Activated CD4-positive, alpha-beta T cell treated with anti-CD3 and anti-CD28 coated beads, Interleukin-2, amount 50 U/mL, for 24 hours (primary cell): ENCODE measurements at places on chromosomes 11 and 22.

DNA sequence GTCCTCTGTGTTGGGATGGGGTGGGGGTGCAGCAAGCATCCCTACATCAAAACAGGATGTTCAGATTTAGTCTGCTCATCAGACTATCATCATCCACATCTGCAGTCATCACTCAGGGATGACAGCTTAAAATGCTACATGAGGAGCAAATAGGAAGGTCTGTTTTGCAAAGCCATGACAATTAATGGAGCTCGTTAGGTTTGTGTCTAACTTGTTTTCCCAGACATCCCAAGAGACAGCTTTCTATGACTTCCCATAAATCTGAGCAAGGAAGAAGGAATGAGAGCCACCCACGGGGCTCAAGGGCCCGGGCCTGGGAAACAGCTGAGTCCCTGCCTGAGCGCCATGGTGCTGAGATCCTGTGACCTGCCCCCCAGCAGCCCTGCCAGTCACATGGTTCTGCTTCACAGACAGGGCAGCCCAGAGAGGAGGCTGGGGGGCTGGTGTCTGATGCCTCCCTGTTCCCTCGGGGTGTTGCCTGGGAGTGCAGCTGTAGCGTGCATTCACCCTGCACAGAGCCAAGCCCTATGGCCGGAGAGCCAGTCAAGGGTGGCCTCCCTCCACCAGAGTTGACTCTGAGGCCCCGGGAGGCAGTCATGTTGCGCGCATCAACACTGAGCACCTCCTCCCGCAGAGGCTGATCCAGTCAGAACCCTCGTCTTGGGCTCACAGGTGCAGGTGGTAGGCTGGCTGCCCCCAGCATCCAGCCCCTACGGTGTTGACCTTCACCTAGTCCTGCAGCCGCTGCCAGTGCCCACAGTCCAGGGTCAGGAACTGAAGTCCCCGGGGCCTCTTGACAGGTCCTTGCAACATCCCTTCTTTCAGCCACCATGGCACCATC lies 12.1 kb downstream of the DERL3 start:
- DNase-seq = no peak

DNA sequence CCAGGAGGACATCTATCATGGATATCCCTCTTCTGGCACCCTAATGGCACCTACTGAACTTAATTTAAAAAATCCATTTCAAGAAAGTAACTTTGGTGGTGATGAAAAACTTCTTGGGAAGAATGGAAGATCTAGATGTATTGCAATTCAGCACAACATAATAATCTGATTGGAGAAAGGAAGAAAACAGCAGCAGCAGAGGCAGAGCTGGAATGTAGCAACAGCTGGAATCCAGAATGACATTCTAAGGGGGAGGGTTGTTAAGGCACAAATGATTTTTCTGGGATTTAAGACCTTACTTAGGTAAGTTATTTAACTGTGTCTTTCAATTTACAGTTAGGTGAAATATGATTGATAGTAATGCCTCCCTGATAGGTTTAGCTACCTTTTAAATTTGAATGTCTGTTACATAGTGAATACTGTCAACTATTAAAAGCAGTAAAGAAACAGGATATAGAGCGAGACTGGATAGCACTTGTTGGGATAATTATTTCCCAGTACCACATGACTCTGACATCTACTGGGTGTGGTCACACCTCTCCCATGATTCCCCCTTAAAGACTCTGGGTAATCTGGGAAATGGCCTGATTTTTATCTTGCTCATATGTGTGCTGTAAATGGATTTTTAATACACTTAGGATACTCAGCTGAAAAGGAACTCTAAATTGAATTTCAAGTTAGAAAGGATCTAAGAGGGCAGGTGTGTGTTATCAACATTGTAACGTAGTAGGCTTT lies 11.7 kb downstream of the CAPRIN1 start:
- DNase-seq = no peak

GRCh38 chr22:37065180-37065579 lies 13.6 kb downstream of the KCTD17 start:
- DNase-seq = no peak

DNA sequence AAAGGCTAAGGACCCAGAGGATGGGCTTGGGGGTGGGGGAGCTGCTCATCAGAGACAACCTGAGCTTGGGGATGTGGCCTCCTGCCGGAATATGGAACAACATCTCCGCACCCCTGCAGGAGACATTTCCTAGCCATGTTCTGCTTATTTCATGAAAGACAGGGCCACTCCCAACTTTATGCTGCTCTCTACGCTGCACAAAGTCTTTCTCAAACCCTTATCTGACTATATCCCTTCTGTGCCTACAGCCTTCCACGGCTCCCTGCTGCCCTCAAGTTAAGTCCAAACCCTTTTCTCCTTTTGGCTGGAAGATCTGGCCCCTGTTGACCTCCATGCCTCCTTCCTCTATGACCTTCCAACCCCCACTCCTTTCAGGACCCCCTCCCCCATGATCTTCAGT lies 562.0 kb downstream of the MN1 start:
- DNase-seq = no peak

DNA sequence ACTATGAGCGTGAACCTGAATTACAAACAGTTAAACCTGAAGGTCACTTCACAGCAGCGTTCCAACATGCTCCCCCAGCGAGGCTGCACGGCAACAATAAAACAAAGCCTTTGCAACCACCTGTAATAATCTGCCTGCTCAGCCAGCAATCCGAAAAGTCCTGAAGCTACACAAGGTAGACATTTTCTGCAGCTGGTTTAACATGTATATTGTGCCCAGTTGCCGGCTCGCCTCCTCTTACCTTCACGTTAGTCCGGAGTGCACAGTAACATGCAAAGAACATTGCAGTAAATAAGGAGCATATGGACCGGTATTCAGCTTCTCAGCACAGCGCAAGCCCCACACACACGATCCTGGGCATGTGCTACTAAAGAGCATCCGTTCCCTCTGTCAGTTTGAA lies 704.3 kb downstream of the DLG2 start:
- no peak for DNase-seq

- DNase-seq = no peak
These were observed 959.4 kb downstream of the JRKL start for GRCh38 chr11:97349201-97349600.

- DNase-seq = no peak
These were observed 1140.3 kb downstream of the TBC1D22A start for GRCh38 chr22:47902646-47903180.

GRCh38 chr11:95330302-95330701 lies 99.3 kb upstream of the SESN3 start:
- no peak for DNase-seq

DNA sequence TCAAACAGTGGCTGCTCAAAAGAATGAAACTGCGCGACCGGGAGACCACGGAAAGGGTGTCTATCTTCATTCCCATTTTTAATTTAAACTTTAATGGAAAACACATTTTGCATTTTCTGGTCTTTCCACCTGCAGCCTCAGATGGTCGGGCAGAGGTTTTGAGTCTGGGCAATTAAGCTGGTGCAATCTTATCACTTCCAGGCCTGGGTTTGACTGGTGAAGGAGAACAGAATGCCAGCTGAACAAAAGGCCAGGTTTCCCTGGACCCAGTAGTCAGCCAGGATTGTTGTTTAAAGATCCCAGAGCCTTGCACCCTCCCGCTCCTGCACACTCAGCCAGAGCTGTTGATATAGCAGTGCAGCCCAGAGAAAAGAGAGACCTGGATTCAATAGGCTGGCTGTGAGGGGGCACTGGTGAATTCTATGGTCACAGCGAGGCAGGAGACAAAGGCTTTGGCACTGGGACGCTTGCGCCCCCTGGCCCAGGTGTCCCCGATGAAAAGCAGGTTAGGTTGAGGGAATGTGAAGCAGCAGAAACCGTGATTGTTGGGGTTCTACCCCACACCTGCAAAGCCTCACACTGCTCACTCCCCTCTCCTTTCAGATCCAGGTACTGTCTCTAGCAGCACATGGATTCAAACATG lies 83.6 kb downstream of the FLI1 start:
- no peak for DNase-seq

DNA sequence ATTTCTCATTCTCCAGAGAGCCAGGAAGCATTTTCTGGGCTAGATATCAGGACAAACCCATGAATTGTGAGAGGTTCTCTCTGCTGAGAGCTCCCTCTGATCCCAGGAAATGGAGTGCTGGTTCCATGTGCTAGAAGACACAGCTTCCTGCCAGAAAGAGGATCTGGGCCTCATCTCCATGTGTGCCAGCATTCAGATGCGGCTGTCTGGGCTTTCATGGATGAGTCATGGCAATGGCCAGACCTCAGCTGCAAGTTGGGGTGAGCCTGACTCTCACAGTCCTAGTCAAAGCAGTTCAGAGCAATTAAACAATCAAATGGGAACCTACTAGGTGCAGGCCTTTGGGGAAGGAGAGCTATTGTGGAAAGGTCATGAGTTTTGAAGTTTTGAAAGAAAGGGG lies 82.3 kb upstream of the EED start:
- no peak for DNase-seq

- no peak for DNase-seq
These were observed 193.2 kb upstream of the PLET1 start for GRCh38 chr11:112453601-112454577.

DNA sequence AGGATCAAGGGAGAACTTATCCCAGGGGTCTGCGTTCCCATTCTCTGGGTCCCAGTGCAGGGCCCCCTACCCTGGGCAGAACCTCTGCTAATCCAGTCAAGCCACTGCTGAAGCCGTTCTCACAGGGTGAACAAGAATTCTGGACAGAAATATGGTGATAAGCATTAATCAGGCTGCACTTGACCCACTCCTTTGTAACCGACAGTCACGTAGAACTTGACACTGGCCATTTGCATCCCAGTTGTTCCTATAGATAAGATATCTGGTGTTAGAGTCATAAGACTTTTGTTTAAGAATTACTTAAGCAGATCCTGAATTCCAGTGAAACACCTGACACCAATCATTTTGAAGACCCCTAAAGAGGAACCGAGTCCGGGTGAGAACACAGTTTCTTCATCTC lies 107.5 kb upstream of the THY1 start:
- DNase-seq = no peak

DNA sequence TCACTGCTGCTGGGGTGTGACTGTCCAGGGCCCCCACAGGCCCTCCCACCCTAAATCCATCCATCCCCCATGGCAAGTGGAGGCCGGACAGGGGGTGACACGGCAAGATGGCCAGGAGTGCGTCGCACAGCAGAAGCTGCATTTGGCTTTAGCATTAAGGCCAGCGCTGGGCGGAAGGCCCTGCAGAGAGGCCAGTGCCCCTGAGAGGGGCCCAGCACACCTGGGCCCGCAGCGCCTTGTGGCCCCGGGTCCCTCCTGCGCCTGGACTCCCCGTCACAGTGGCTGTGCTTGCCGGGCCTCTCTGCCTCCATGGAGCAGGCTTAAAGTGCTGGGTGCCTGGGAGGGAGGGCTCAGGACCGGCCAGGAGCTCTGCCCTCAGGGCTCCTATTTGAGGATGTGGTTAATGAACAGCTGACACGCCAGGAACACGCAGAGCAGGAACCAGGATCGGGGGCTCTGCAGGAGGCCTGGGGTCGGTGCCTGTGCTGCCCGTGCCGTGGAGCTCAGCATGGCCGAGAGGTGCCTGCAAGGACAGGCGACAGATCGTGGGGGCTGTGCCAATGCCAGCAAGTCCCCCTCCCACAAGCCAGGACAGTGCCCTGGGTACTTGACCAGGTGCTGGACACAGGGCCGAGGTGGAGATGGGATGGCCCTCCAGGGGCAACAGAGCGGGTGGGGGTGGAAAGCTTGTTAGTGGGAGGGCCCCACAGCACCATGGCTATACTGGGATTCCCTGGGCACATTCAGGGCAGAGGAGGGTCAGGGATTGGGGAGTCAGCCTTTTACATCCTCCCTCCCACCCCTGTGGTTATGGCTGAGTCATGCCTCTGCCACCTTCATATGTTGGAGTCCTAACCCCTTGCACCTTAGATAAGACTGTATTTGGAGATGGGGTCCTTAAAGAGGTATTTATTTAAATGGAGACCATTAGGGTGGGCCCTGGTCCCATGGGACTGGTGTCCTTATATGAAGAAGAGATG lies 30.9 kb upstream of the CARS1 start:
- no peak for DNase-seq

- DNase-seq = peak; percentile 47
These were observed 89.8 kb downstream of the RPS6KA4 start for GRCh38 chr11:64448599-64449380.

GRCh38 chr22:36233796-36234195 lies 5.5 kb downstream of the APOL2 start:
- no peak for DNase-seq

- no peak for DNase-seq
These were observed 320.7 kb downstream of the LARGE1 start for GRCh38 chr22:33599596-33599995.

GRCh38 chr22:22692707-22693530 lies 48.5 kb downstream of the GGTLC2 start:
- DNase-seq = peak; percentile 47

- DNase-seq = peak; percentile 94
These were observed at the start of gene EIF3M for GRCh38 chr11:32583459-32584271. Gene EIF3M (plus strand): TSS chr11:32583831. CDS start chr11:32583888, 57 bp downstream.

DNA sequence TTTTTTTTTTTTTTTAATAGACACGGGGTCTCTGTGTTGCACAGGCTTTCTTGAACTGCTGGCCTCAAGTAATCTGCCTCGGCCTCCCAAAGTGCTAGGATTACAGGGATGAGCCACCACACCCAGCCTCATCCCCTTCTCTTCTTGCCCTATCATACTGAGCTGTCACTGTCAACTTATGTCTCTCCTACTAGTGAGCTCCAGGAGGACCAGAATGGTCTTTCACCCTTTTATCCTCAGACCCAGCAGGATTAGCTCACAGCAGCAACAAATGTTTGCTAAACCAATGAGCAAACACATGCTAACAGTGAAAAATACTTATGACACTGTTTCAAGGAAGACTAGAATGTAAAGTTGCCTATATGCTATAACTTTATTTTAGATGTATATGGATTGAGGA lies 6.4 kb upstream of the NXF1 start:
- DNase-seq = no peak

GRCh38 chr11:8018484-8019313 lies 31.6 kb downstream of the EIF3F start:
- peak; percentile 30 for DNase-seq

DNA sequence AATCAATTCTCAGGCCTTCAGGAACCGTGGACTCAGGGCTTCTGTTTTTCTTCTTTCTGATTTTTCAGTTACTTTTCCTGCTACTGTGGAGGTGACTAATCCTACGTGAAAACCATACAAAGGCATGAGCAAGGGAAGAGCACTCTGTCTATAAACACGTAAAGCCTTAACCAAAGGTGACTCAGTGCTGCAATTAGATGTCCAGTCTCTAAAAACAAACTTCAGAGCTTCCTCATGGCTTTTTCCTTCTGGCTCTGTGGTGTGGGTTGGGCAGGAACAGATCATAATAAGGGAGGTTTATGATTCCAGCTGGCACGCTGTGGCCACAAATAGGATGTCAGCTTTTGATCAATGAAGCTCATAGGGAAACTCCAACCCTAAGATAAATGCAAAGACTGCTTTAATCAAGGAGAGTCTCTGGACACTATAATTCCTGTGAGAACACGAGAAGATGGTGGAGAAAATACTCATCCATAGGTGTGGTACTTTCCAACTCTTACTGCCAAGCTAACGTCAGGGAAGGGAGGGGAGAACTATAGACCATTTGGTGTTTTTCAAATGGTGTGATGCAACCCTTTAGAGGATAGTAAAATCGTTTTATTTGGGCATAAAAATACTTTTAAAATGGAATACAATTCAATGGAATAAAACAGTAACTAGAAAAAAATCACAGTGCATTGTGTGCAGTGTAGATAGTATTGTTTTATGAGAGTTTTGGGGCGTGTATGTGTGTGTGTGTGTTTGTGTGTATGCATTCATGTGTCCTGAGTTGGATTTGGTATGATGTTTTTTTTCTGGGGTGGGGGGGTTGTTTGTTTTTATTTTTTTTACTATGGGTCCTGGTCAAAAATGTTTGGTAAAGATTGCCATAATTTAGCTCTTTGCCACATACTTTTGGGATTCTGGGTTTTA lies at the start of gene NXPE2:
Gene NXPE2, plus strand, starts transcription at position 403 of the 912 bp plus-strand sequence. Its CDS starts 49 bp downstream, at position 452.
- no peak for DNase-seq

GRCh38 chr11:116059919-116060318 lies 555.7 kb upstream of the CADM1 start:
- DNase-seq = no peak
